ENCODE measurements at places on chromosomes 3 and 15. TPM values are rescaled to one million over a fixed set of nuclear protein-coding genes. Genes with fewer than 3 reads are reported as not detected.

The OSTN gene
- total RNA-seq, result not detected

The PLSCR2 gene
- total RNA-seq, result not detected

The ZNF774 gene
- 1.2 TPM for total RNA-seq

The ABI3BP gene
- total RNA-seq, result 2.6 TPM

The GOLGA8T gene
- not detected for total RNA-seq

The ISLR gene
- total RNA-seq, result 0.08 TPM

The SQOR gene
- 2.3 TPM for total RNA-seq

The MORC1 gene
- not detected for total RNA-seq

The GPR149 gene
- total RNA-seq, result not detected

The NR1I2 gene
- not detected for total RNA-seq

The PRICKLE2 gene
- total RNA-seq, result 0.32 TPM

The POLR2M gene
- total RNA-seq, result 977 TPM

The TMC3 gene
- not detected for total RNA-seq

The ARGFX gene
- total RNA-seq, result not detected

The GRK7 gene
- total RNA-seq, result not detected

The OTOL1 gene
- not detected for total RNA-seq

The HRG gene
- total RNA-seq, result not detected

The SLC6A1 gene
- not detected for total RNA-seq

The DUOX2 gene
- 0.08 TPM for total RNA-seq

The TRPM1 gene
- not detected for total RNA-seq

The CLDN16 gene
- not detected for total RNA-seq

The IL12A gene
- 14.2 TPM for total RNA-seq

The TM6SF1 gene
- total RNA-seq, result not detected

The C3orf49 gene
- not detected for total RNA-seq

The ZNF621 gene
- 11.4 TPM for total RNA-seq

The THRB gene
- 9.2 TPM for total RNA-seq

The INSYN1 gene
- 2.6 TPM for total RNA-seq

The CD200R1 gene
- 0.05 TPM for total RNA-seq

The AMT gene
- total RNA-seq, result 1.8 TPM

The CCR3 gene
- total RNA-seq, result not detected

The MOBP gene
- total RNA-seq, result not detected

The ANKRD63 gene
- total RNA-seq, result 0.37 TPM

The CNTN4 gene
- total RNA-seq, result 5.8 TPM

The SCN11A gene
- not detected for total RNA-seq

The CHRD gene
- total RNA-seq, result not detected

The UNC13C gene
- total RNA-seq, result 0.03 TPM

The MYL3 gene
- total RNA-seq, result not detected

The GOLGA8S gene
- total RNA-seq, result not detected

The NPAP1 gene
- under 0.01 TPM for total RNA-seq

The CLSTN2 gene
- not detected for total RNA-seq

The CGNL1 gene
- total RNA-seq, result 0.08 TPM

The SLC2A2 gene
- not detected for total RNA-seq

The PRSS50 gene
- total RNA-seq, result not detected

The CIDEC gene
- total RNA-seq, result 0.38 TPM

The SERPINI2 gene
- total RNA-seq, result not detected

The AADAC gene
- not detected for total RNA-seq

The PARP6 gene
- total RNA-seq, result 32.7 TPM

The C3orf22 gene
- not detected for total RNA-seq

The CSTA gene
- not detected for total RNA-seq

The CERS3 gene
- not detected for total RNA-seq

The MESP2 gene
- 0.74 TPM for total RNA-seq

The POU1F1 gene
- not detected for total RNA-seq

The PROS1 gene
- 6.6 TPM for total RNA-seq

The SLC28A1 gene
- total RNA-seq, result not detected

The GOLGA6B gene
- total RNA-seq, result not detected

The LRRN1 gene
- total RNA-seq, result not detected
